Dermis microvascular lymphatic vessel endothelial cell (primary cell): ENCODE measurements at places on chromosomes 2 and 18.

DNA sequence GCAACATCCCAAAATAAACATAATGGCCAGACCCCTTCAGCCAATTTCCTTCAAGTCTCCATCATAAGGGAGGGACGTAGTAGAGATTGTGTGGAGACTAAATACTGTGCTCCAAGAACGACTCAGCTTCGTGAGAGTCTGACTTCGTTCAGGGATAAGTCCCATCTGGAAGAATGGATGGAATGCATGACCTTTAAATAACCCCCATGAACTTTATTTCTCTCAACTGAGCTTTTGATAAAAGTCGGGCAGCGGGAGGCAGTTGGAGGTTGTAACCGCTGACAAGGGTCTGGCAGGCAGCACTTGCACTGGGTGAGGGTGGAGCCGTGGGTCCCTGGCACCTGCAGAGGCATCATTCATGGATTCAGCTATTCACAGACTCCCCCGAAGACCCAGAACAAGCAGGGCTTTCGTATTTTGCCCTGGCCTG is 115.9 kb downstream of the ZFP36L2 start:
- no peak for DNase-seq

- DNase-seq: no peak
Observed at GRCh38 chr2:29025711-29026110, 44.6 kb downstream of the TOGARAM2 start.

DNA sequence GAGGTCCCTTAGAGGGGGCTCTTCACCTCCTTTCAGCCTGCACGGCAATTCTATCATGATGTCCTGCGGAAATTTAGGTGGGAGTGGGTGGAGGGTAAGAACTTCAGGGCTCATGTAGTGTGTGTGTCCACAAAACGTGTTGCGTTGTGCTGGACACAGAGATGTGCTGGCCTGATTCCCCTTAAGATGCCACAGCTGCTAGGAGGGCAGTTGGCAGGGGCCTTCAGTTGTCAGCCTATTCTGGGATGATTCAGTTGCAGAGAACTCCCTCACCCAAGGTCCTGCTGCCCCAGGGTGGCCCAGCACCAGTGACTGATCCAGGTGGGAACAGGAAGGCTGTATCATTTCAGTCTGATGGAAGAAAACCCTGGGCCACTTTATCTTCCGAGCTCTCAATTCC is 1.0 kb upstream of the HJURP start:
- DNase-seq: no peak

- peak; percentile 39 for DNase-seq
Observed at GRCh38 chr2:234164493-234165413, 114.3 kb downstream of the SPP2 start.

DNA sequence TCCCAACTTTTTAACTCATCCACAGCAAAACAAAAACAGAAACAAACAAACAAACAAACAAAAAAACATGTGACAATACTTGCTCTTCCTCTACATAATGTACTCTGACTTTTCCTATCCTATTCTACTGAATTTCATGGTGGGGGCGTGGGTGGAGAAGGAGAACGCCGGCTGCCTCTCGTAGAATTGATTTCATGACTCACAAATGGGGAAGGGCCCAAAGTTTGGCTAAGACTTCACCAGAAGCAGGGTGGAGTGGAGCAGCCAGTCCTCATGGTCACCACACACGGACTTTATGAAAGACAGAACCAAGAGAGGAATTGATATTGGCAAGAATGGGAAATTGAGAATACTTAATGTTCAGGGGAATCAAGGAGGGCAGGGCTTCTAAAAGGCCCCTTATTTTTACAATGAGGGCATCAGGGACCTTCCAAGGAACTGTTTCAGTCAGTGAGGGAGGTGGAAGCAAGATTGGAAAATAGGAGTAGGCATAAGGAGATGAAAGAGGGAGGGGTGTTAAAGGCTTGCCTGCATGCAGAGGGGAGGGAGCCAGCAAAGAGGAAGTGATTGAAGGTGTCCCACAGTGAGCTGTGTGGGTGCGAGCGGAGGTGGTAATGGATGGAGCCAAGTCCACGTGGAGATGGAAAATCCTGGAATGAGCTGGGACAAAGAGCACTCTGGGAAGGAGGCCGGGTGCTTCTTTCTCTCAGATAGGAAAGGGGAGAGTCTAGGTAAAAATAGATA is 27.9 kb downstream of the MARCHF4 start:
- no peak for DNase-seq

- no peak for DNase-seq
Observed at GRCh38 chr2:67876176-67876575, 186.6 kb downstream of the C1D start.

DNA sequence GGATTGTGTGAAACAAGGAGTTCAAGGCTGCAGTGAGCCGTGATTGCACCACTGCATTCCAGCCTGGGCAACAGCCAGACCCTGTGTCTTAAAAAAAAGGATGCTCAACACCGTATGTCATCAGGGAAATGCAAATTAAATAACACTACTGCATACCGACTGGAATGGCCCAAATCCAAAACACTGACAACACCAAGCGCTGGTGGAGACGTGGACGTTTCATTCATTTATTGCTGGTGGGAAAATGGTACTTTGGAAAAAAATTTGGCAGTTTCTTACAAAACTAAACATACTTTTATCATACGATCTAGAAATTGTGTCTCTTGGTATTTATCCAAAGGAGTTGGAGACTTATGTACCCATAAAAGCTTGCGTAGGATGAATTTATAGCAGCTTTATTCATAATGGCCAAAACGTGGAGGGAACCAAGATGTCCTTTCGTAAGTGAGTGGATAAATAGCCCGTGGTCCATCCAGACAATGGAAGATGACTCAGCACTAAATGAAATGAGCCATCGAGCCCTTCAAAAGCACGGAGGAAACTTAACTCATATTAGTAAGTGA is 24.2 kb downstream of the NEU4 start:
- DNase-seq: no peak

DNA sequence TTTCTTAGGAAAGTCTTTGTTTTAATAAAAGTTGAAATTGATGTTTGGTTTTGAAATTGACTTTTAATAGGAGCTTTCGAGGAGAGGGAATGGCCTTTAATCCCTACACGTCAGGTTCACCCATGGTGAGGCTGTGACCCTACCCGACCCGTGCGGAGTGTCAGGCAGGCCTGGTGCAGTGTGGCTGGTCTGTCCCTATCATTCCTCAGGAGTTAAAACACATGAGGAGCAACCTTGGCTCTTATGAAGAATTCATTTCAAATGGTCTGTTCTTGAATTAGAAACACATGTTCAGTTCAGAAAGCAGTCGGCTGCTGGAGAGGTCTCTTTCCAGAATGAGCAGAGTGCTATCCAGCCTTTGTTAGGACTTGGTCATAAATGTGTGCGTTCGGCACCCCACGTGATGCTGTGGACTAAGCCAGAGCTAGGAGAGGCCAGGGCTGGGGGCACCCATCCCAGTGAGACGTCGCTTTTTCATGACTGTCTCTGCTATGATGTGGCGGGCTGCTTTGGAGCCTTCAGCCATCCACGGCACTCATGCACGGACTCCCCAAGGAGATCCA is 54.7 kb downstream of the EMILIN2 start:
- no peak for DNase-seq

- DNase-seq: no peak
Observed at GRCh38 chr2:70943205-70943871, 7.6 kb downstream of the ATP6V1B1 start.

GRCh38 chr2:209960676-209961630 is 41.5 kb upstream of the RPE start:
- peak; percentile 74 for DNase-seq

- no peak for DNase-seq
Observed at GRCh38 chr2:88451811-88452564, 505 bp downstream of the FOXI3 start.

DNA sequence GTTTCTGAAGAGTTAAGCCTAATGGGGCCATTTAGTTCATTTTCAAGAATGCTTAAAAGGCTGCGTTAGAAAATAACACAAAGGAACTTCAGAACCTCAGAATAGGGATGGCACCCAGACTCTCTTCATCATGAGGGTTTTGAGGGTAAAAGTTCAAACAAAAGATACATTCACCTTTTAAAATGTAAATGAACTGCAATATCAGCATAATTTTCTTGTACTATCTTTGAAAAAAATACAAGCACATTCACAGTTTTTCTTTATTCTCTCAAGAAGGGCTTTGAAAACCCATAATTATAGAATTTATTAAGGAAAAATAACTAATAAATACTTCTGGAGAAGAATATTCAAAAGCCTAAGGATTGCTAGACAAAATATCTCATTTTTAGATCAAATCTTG is 791.0 kb downstream of the DCC start:
- DNase-seq: no peak

- DNase-seq: no peak
Observed at GRCh38 chr2:127256381-127256780, 36.3 kb upstream of the CYP27C1 start.

DNA sequence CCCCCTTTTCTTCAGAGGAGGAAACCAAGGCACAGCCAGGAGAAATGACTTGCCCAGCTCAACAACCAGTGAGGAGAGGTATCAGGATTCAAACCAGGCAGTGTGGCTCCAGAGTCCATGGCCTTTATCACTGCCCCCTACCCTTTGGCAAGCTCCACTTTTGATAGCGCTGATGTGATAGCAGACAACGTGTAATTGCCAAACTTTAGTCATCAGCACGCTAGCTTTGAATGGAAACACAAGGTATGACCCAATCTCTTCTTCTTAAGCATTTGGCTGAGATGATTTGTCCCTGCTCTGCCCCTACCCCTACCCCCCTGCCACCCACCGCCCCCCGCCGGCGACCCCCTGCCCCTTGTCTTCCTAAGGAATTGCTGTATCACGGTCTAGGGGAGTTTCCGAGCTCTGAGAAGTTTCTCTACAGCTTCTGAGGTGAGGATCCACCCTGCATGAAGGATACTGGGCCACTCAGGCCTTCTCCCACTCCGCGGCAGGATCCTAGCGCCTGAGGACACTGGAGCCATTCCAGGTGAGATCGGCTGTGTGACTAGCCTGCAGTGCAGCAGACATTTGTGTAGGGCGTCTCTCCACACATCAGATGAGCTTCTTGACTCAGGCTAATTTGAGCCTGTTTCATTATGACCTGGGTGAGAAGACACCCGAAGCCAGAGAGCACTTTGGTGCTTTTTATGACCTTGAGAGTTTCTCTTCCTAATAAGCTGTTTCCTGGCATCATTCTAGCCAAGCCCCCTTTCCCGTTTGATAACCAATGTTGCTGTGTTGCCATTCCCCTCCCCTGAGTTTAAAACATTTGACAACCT is 75.1 kb upstream of the MAP4K4 start:
- DNase-seq: no peak

GRCh38 chr18:76530391-76530790 is 35.3 kb upstream of the ZNF516 start:
- DNase-seq: no peak

DNA sequence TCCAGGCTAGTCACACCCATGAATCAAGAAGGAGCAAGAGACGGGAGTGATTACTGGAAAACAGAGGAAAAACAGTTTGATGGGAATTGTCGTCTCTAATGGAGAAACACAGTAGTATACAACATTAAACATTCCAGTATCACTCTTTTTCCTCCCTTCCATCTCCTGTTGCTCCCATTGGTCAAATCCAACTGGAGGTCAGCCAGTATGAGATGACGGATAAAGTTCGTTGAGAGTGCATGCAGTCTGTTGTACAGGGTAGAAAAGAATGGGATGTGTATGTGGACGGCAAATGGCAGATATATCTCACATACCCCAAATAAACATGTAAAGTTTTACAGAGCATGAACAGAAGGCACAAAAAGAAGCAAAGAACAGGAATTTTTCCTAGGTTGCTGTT is 221.9 kb upstream of the TNP1 start:
- no peak for DNase-seq

DNA sequence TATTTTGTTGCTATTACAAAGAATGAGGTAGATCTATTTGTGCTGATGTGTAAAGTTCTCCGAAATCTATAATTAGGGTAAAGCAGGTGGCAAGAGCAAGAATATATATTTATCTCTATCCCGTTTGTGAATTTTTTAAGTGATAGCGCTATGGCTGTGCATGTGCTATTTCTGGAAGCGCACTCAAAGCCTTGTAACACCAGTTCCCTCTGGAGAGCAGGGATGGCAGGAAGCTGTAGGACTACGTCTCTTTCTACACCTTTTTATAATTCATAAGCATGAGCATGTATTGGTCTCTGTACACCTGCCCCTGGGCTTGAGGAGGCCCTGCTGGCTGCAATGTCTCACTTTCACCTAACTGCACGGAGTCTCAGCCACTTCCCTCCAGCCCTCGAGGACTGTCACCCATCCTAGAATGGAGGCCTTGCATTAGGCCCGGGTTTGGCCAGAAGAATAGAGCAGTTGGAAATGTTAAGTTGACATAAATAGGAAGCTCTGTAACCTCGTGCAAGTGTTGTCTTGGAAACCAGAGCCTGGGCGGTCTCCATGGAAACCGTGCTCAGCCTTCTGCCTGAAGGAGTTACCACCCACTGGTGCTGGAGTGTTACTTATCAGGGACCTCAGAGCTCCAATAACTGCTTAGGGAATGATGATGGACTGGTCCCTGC is 20.9 kb downstream of the ITM2C start:
- DNase-seq: no peak

GRCh38 chr18:8989017-8989416 is 113.5 kb upstream of the NDUFV2 start:
- no peak for DNase-seq

- DNase-seq: no peak
Observed at GRCh38 chr2:112684415-112684775, 36.4 kb upstream of the NT5DC4 start.
